ENCODE measurements at places on chromosomes 6 and 20. TPM values are rescaled to one million over a fixed set of nuclear protein-coding genes. Genes with fewer than 3 reads are reported as not detected.
A peak's percentile ranks its signal among the peaks of the same experiment; 100 is the strongest.

DNA sequence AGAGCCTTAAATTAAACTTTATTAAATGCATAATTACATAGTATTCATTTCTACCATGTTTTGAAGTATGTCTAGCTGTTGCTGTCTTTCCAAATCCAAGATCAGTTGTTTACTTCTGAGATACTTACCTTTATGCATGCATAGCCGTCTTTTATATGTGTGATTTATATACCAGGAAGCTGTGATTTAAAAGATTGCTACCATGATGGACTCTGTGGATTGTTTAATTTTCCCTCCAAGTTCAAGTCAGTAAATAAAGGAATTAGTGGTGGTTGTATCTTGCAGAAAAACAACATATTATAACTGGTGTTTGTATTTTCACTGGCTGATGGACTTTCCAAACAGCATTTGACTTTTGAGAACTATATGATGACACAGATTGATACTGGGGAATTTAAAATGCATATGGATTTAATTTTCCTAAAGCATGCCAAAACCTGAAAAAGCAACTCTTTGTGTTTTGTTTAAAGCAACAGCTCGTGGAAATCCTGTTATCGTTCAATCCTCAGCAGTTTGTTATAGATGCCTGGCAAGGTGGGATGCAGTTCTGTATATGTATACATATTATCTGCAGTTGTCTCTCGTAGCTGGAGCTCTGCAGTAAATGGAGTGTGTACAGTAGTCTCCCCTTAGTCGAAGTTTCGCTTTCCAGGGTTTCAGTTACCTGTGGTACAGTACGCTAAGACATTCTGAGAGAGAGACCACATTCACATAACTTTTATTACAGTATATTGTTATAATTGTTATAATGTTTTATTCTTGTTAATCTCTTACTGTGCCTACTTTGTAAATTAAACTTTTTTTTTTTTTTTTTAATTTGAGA lies 77.1 kb downstream of the CBFA2T2 start:
- H3K4me3 ChIP-seq = no peak overlapping the region
- no peak overlapping the region for H3K27ac ChIP-seq
- no peaks in the 10 kb centered on the region for H3K27me3 ChIP-seq
- no peaks in the 10 kb centered on the region for H3K36me3 ChIP-seq

GRCh38 chr6:25279748-25280343 lies 672 bp downstream of the CARMIL1 start:
- H3K36me3 ChIP-seq = no peaks in the 10 kb centered on the region
- H3K4me3 ChIP-seq = peak overlapping the region; percentile 64
- peaks cover 19% of the 10 kb centered on the region for H3K4me1 ChIP-seq

- H3K27ac ChIP-seq = peak overlapping the region; percentile 90
- DNase-seq = no peak
Measured at GRCh38 chr6:154406301-154406700, 49.7 kb upstream of the IPCEF1 start.

- no peaks in the 10 kb centered on the region for H3K27me3 ChIP-seq
- no peak overlapping the region for H3K4me3 ChIP-seq
- H3K4me1 ChIP-seq = no peaks in the 10 kb centered on the region
- no peak overlapping the region for H3K27ac ChIP-seq
- no peak for DNase-seq
Measured at GRCh38 chr6:160177220-160177619, 55.6 kb downstream of the SLC22A1 start.

GRCh38 chr6:114272582-114272981 lies 70.2 kb downstream of the HS3ST5 start:
- no peaks in the 10 kb centered on the region for H3K36me3 ChIP-seq
- no peaks in the 10 kb centered on the region for H3K27me3 ChIP-seq
- no peak overlapping the region for H3K4me3 ChIP-seq
- no peak overlapping the region for H3K27ac ChIP-seq
- no peak for DNase-seq

DNA sequence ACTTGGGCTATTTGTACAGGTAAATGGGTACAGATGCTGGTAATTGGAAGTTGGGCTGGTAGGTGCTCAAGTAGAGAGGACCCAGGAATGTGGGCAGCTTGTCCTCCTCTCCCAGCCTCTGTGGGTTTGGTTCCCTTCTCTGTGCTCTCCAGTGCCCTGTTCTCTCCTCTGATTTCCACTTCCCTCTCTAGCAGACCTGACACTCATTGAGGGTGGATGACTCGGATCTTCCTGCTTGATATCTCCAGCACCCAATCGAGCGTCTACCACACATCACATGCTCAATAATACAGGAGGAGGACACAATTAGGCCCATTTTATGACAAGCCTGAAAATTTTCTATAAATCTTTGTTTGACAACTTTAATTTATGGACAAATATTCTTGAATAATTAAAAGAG lies 23.7 kb downstream of the CST1 start:
- no peak for DNase-seq
- H3K27ac ChIP-seq = no peak overlapping the region
- no peaks in the 10 kb centered on the region for H3K27me3 ChIP-seq
- H3K4me1 ChIP-seq = no peaks in the 10 kb centered on the region
- H3K36me3 ChIP-seq = no peaks in the 10 kb centered on the region

DNA sequence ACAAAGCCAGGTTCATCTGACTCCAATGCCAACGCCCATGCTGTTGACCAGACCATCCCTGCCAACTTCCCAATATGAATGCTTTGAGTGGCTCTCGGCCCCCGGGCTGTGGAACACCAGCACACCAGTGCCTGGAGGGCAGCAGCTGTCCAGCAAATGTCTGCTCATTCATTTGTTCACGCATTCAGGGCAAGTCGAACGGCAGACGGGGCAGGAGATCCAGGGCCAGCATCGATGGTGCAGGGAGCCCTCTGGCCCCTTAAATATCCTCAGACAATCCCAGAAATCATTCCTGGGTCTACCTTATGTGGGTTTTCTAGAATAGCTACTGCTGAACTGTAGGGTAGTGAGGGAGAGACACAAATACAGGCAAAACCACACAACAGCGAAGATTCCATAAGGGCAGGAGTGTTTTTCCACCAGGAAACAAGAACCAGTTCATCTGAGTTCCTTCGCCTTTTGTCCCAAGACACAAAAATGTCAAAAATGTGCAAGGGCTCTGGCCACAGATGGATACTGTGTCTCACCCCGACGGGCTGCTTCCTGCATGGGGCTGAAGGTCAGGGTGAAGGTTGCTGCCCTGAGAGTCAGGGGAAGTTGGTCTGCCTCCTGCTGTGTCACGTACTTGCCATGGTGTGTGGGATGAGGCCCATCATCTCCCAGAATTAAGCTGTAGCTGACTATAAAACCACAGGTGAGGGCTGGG lies 15.5 kb downstream of the RIPOR3 start:
- no peak for DNase-seq
- no peaks in the 10 kb centered on the region for H3K4me1 ChIP-seq

GRCh38 chr20:63412889-63413288 lies 51.7 kb upstream of the CHRNA4 start:
- no peaks in the 10 kb centered on the region for H3K4me1 ChIP-seq
- peaks cover 6% of the 10 kb centered on the region for H3K27me3 ChIP-seq
- H3K4me3 ChIP-seq = no peak overlapping the region
- no peak overlapping the region for H3K27ac ChIP-seq
- no peaks in the 10 kb centered on the region for H3K36me3 ChIP-seq

- no peaks in the 10 kb centered on the region for H3K4me1 ChIP-seq
- DNase-seq = no peak
- H3K27me3 ChIP-seq = no peaks in the 10 kb centered on the region
Measured at GRCh38 chr6:130466052-130466747, 100.4 kb downstream of the TMEM200A start.

GRCh38 chr6:34558172-34558714 lies 2.1 kb upstream of the SPDEF start:
- H3K36me3 ChIP-seq = no peaks in the 10 kb centered on the region
- no peak for DNase-seq
- no peaks in the 10 kb centered on the region for H3K4me1 ChIP-seq
- H3K4me3 ChIP-seq = no peak overlapping the region

The LGSN gene
- not detected for polyA plus RNA-seq

The C6orf58 gene
- not detected for polyA plus RNA-seq

The GNL1 gene
- polyA plus RNA-seq = 27.7 TPM

The IL17A gene
- 0.39 TPM for polyA plus RNA-seq

Data from sigmoid colon (tissue), 7 donors.